ENCODE measurements at places on chromosomes 12 and 14.

DNA sequence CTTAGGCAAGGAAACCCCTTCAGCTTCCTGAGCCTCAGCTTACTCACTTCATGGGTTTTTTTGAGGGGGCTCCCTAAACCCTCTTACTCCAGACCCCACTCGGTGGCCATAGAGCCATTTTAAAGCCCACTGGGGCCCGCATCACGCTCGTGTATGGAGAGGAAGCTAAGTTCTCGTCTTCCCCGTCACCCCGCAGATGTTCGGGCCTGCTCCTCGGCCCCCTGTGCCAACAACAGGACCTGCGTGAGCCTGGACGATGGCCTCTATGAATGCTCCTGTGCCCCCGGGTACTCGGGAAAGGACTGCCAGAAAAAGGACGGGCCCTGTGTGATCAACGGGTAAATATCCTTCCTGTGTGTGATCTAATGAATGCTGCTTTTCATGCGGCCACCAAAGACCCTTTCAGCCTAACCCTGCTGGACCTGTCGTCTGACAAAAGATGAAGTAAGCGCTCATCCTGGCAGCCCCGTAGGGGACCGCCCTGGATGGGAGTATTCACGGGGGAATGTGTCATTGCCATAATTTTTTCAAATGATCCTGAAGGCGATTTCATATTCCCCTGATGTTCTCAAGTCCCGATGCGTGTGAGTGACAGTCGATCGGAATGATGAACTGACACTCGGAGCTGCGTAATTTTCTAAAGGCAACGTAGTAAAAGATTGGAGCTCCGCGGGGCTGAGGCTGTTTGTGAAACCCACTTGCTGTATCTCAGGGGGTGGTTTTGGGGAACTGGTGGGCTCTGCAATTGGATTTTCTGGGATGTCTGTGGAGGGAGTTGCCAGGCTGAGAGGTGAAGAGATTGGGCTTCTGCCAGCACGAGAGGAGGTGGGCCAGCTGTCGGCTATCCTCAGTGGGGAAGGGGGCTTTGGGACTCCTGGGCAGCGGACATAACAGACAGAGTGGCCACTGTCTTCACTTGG lies 5.4 kb downstream of the DLK1 start:
- DNase-seq, result no peak

- no peak for DNase-seq
Measured at GRCh38 chr12:116838365-116838764, 42.9 kb downstream of the HRK start.

GRCh38 chr14:76810953-76811400 lies 1.7 kb downstream of the ANGEL1 start:
- no peak for DNase-seq

DNA sequence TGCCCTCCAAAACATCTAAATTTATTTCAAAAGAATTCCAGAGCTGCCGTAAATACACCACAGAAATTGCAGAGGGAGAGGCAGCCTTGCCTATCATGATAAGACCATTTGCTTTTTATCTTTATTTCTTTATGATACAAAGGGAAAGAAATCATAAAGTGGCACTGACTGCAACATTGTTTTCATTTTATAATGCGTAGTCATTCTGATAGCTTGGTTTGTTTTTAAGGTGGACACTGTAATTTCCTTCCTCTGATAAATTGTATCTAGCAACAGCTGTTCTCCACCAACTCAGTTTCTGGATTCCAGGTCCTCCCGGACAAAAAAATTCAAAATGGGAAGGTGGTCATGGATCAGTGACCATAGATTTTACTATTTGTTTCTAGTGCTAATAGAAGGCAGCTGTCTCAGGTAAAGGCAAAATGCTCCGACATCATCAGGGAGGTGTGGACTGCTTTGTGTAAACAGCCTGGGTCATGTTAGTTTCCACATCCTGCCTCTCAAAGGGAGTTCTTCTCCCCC lies 623 bp upstream of the TSPAN8 start:
- DNase-seq, result no peak

DNA sequence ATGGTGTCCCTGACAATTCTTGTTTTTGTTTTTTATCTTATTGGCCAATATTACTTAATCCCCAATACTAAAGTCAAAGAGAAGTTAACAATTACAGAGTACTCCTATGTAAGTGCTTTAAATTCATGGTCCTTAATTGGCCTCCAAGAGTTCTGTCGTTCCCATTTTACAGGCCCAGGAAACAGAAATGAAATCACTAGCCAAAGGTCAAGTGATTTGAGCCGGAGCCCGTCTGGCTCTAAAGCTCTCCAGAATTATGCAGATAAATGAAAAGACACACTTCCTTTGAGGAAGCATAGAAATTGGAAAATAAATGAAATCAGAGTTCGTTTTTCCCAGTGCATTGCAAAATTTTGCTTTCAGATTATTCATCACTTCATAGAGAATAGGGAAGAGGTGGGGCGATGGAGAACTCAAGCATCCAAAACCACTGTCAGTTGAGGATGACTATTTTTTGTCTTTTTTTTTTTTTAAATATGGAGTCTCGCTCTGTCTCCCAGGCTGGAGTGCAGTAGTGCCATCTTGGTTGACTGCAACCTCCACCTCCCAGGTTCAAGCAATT lies 78.5 kb downstream of the MAP1LC3B2 start:
- DNase-seq, result no peak

DNA sequence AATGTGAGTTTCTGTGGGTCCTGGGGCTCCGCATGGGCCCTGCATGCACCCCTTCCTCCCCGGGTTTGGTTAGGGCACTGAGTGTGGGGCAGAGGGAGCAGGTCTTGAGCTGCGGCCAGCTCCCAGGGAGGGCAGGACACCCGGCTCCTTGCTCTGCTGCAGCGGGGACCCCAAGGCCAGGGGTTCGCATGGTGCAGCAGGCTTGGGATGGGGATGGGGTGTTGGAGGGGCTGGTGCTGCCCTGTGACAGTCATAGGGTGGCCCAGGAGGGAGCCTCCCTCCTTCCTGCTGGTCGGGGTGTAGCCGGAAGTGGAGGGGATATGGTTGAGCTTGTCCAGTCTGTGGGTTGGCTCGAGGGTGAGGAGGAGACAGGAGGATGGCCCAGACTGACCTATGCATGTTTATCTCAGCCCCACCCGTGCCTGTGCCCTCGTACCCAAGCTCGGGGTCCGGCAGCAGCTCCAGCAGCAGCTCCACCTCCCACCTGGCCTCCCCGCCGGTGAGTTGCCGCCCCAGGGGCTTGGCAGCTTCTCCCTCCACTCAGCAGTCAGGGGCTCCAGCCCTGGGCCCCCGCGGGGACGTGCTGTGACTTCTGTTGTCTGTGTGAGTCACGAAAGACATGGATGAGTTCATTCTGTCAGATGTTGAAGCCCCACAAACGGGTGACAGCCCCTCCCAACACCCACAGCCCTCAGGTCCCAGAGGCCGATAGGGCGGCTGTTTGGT lies 16.0 kb downstream of the ULK1 start:
- DNase-seq, result no peak

- DNase-seq, result no peak
Measured at GRCh38 chr12:49253033-49253623, 11.8 kb upstream of the TUBA1C start.

- DNase-seq, result no peak
Measured at GRCh38 chr12:56317675-56318074, 1.9 kb upstream of the CNPY2 start.

- no peak for DNase-seq
Measured at GRCh38 chr14:103523575-103523954, 935 bp upstream of the CKB start.

DNA sequence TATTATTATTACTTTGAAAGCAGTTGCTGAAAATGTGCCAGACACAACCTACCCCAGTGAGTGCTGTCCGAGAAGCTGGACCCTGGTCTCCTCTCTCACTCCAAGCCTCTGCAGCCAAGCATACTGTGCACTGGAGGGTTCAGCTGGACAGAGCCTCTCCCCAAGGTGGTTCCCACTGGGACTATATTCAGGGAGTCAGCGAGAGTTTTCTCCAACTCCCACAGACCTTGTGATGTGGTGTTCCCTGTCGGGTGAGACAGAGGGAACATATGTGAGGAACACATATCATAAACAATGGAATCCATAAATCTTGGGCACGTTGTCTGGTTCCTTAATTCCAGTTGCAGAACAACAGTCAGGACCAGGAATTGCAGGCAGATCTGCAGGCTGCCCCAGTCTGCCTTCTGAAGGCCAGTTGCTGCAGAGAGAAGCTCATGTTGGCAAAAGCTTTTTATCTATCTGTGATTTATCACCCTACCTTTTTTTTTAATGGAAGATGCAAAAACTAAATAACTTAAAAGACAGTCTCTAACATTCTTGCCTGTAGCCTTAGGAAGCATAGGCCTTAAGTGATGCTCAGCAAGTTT lies 619.8 kb upstream of the TBX3 start:
- DNase-seq, result no peak

- no peak for DNase-seq
Measured at GRCh38 chr12:55703288-55703687, 4.4 kb downstream of the ITGA7 start.

DNA sequence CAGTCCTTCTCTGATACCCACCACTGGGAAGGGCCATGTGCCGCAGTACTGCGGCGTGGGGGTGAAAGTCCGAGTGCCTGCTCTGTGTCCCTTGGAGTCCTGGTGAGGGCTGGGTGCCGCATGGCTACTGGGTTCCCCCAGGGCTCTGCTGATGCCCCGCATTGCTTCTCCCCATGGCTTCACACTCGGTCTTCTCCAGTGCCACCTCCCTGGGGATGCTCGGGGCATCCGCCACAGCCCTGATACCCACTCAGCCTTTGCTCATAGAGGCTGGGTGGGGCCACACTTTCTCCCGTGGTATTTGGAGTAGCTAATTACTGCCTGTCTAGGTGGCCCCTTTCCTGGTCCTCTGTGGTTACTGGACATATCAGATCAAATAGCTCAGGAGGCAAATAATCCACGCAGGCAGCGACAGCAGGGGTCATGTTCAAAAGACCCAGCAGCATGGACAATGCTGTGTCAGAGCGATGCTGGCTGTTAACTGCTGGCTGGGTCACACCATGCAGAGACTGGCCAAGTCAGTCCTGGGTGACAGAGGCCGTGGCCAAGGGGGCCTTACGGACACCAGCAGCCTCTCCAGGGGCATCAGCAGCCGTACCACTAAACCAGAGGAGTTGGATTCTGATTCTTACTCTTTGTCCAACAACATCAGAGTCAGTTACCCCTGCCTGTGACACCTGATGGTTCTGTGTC lies 106.5 kb downstream of the ADGRD1 start:
- DNase-seq, result no peak

DNA sequence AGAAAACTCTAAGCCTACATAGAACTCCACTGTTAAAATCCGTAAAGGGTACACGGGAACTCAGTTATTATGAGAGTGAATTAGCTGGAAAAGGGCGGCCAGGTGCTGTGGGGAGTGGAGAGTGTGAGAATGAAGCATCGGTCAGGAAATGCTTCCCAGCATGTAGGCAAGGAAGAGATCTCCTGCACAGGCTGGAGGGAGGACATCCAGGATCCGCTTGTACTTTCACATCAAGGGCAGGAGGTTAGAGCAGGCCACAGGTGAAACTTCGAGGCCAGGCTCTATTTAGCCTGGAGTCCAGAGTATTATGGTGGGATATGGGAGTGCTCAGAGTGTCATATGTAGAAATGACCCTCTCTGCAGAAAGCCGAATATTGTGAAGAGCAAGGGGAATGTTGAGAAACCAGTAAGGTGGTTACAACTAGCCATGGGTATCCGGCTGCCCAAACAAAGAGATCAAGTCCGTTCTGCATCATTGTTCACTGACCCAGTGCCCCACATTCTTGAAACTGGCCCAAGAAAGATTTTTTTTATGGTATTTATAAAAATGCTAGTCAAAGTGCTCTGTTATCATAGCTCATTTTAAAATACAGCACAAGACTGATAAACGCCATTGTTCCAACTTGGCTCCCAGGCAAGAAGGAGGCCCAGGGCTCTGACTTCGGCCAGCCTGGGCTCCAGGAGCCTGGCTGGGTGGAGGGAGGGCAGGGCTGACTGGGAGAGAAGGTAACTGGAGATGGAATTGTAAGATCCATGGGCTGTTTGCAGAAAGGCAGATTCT lies 79.4 kb upstream of the HIF1A start:
- DNase-seq, result no peak

GRCh38 chr12:53500142-53500775 lies 824 bp upstream of the TARBP2 start:
- DNase-seq, result no peak

- DNase-seq, result no peak
Measured at GRCh38 chr12:5513406-5513805, 81.5 kb downstream of the NTF3 start.

DNA sequence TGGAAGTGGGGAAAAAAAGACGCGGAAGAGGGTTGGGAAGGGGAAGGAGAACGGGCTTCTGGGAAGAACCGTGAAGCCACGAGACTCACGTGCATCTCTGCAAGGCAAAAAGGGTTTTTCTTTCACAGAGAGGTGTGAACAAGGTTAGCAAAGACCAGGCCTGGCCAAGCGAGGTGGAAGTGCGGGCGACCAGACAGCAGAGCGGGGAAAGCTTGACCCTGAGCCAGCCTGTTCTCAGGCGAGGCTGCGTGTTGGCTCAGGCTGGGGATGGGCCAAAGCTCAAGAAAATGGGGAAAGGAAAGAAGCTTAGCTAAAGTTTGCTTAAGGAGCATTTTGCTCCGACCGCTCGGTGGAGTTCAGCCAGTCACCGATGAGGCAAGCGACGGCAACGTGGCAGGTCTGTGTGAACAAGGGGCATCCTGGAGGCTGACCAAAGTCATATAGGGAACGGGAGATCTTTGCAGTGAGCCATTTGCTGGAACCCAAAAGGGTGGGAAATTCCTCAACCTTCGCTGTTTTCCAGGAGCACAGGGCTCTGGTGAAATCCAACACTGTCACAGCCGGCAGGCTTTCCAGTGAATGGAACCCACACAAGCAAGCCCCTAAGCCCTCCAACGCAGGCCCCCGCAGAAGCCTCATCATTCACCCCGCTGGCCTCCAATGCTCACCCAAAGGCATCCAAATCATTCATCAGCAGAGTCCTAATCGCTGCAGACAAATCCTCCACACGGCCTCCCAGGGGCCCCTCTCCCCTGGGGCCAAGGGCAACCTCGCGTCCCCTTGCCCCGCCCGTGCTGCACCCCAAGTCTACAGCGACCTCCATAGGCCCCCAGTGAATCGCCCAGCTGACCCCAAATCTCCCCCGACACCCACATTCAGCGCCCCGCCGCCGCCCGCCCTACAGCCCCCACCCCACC lies 754 bp downstream of the ZNF605 start:
- peak; percentile 23 for DNase-seq

GRCh38 chr12:130831876-130832405 lies 7.1 kb downstream of the STX2 start:
- DNase-seq, result no peak

DNA sequence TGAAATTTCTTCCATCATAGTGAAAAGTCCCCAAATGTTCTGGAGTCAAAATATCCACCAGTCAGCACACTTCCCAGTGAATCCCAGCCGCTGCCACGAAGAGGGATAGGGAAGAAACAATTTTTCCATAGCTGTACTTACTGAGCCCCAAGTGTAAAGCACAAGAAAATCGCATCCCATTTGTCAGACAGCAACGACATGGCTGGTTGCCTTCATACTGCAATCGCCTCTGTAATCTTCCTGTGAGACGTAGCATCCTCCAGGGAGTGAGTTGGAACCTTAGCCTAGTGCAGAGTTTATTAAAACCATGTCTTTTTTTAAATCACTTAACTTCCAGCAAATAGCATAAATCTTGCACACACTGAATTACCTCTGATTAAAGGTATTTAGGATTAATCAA lies 56.8 kb downstream of the GNG2 start:
- no peak for DNase-seq

- no peak for DNase-seq
Measured at GRCh38 chr12:54306925-54307741, 6.3 kb upstream of the NFE2 start.
